Fibroblast of villous mesenchyme (primary cell): ENCODE measurements at places on chromosomes 7 and 10.

DNA sequence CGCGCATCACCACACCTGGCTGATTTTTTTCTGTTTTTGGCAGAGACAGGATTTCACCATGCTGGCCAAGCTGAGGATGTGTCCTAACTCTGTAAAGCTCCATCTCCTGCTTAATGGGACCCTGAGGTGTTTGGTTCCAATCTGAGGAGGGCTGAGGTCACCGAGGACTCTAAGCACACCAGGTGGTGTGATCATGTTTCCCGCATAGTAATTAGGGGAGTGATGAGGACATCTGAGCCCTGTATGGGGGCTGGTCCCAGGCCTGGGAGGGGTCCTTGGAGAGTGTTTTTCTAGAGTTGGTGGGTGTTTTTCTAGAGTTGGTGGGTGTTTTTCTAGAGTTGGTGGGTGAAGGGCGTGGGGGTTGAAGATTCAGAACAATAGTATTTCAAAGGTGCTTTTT, 3.0 kb upstream of the ABHD11 start:
- DNase-seq = no peak

GRCh38 chr7:130932667-130933432, 198.8 kb upstream of the KLF14 start:
- no peak for DNase-seq

DNA sequence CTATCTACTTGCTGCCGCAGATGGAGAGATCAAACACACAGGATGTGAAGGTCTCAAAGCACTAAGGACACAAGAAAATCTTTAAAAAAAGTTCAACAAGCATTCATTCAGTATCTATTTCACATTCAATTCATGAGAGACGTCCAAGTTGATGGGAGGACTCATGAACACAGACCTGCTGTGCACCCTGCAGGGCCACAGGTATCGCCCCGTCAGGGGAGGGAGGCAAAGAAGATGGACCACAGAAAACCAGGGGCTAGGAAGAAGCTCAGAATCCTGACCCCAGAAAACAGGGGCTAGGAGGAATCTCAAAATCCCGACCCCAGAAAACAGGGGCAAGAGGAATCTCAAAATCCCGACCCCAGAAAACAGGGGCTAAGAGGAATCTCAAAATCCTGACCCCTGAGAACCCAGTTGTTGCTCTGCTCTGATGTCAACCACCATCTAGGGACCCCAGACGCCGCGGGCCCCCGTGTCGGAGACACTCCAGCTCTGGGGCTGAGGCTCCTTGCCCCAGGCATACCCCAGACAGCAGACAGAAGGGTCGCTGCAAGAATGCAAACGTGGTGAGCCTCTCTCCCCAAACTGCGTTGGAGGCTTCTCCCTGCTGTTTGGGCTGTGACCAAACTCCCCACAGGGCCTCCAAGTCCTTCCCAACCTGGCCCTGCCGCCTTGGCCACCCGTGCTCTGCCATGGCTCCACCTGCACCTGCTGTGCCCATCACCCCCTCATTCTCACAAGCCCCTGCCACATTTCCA, 197.6 kb downstream of the DIP2C start:
- DNase-seq = no peak

GRCh38 chr7:29322023-29322712, 127.6 kb downstream of the CHN2 start:
- DNase-seq = no peak
